ENCODE measurements at places on chromosomes 1 and 21. TPM values are rescaled to one million over a fixed set of nuclear protein-coding genes. Genes with fewer than 3 reads are reported as not detected.

The OLFML2B gene
- 16.1 TPM for total RNA-seq

- H3K4me1 ChIP-seq, result no peaks in the 10 kb centered on the region
- no peaks in the 10 kb centered on the region for H3K27me3 ChIP-seq
Observed at GRCh38 chr1:89548122-89548857, 23.7 kb downstream of the LRRC8B start.

The UBXN10 gene
- 22.2 TPM for total RNA-seq

The C1orf105 gene
- not detected for total RNA-seq

DNA sequence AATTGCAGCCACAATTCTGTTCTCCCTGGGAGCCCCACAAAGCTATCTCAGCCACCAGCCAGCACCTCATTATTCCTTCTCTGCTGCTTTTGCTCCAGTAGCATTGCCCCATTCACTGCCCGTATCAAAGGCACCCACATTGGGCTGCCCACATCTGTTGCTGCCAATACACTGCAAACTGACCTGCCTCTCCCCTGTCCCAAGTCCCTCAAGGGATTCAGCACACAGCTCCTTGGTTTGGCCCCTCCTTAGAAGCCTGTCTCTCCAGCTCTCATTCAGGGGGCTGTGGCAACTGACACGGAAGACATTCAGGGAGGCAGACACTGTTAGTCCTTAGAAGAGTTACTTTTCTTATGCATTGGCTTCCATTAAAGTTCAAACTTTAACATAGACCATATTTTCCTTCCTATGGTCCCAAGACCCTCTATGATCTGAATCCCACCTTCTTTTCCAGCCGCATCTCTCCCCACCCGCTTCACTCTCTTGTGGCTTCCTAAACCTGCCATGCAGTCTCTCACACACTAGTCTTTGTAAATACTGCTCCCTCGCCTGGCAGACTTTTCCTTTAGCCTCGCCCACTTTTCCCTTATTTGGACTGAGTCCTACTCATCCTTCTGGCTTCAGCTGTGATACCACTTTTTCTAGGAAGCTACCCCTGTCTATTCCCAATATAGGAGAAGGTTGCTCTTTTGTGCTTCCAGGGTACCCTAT is 19.3 kb upstream of the KLHDC8A start:
- no peak overlapping the region for H3K4me3 ChIP-seq
- peaks cover 27% of the 10 kb centered on the region for H3K4me1 ChIP-seq
- no peak for DNase-seq

The ADAMTS5 gene
- 16.8 TPM for total RNA-seq

The TNFAIP8L2 gene
- total RNA-seq, result 6.1 TPM

DNA sequence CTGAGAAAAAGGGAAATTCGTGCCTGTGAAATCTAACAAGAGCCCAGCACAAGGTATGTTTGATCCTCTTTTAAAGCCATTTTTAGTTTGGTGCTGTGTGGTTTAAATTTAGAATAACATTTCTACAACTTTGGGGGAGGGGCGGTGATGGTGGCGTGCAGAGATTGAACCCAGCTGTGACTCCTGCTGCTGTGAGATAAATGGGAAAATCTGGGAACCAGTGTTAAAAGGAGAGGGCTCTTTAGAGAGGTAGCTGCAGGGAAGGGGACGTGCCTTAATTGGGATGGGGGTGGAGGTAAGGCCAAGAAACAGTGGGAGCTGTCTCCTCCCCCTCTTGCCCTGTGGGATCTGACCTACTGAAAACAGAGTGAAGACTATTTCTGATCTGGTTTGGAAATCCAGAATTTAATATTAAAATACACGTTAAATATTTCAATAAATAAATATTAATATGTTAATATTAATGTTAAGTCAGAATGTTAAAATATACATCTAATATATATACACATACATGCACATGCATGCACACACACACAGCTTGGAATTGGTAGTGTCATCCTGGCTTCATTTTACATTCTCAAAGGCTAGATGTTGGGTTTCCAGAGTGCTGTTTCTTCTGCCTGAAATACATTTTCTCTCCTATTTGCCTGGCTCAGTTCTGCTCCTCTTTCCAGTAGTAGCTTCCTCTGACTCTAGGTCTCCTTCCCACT is 30.1 kb upstream of the DNAJC6 start:
- no peaks in the 10 kb centered on the region for H3K36me3 ChIP-seq
- H3K4me3 ChIP-seq, result no peak overlapping the region
- no peaks in the 10 kb centered on the region for H3K4me1 ChIP-seq
- no peak for DNase-seq
- no peak overlapping the region for H3K27ac ChIP-seq
- H3K27me3 ChIP-seq, result no peaks in the 10 kb centered on the region
